CD4-positive, alpha-beta T cell treated with Interleukin-12 subunit alpha and Interleukin-12 subunit beta, for 1 hour (primary cell): ENCODE measurements at places on chromosomes 16 and 17.

- DNase-seq, result no peak
These were observed 61.0 kb upstream of the RBBP6 start for GRCh38 chr16:24478401-24478800.

DNA sequence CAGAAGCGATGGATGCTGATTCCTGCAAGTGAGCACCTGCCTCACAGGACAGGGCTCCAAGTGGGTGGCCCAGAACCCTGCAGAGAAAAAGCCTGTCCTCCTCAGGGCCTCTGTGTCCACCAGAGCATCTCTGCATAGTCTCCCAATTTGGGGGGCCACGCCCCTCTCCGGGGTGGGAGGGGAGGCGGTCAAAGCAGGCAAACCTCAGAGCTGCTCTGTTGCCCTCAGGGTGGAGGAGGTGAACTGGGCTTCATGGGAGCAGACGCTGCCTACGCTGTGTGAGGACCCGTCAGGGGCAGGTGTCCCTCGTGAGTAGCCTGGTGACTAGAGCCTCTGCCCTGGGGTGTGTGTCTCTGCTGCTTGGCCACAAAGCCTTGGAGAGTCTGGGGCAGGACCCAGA, 19.3 kb downstream of the TRPV2 start:
- DNase-seq, result no peak

GRCh38 chr16:14110728-14111251, 39.7 kb downstream of the MRTFB start:
- DNase-seq, result no peak

DNA sequence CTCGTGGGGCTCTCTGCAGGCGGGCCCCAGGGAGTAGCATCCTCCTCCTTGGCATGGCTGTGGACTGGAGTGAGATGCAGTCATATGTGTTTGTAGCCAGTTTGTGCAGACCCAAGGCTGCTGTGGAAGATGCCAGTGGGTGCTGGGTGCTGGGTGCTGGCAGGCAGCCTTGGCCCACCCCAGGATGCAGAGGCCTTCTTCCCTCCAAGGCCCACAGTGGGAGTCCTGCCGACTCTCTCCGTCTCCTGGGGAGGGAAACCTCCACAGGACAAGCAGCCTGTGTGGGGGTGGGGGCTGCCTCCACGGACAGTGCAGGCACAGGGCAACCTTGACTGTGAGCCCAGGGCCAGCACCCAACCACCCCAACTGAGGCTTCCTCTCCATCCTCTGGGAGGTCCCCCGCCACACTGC, 13.8 kb upstream of the TMEM92 start:
- no peak for DNase-seq

- DNase-seq, result no peak
These were observed 108.8 kb upstream of the HSBP1 start for GRCh38 chr16:83698964-83699363.

GRCh38 chr17:7138800-7139381, 24.3 kb upstream of the ASGR2 start:
- DNase-seq, result no peak

- no peak for DNase-seq
These were observed 281.0 kb downstream of the CBLN1 start for GRCh38 chr16:49000594-49000993.

GRCh38 chr16:78552716-78553115, 453.3 kb downstream of the WWOX start:
- no peak for DNase-seq

- peak; percentile 44 for DNase-seq
These were observed 10.3 kb downstream of the ATXN1L start for GRCh38 chr16:71855937-71856662.

- DNase-seq, result no peak
These were observed 30.7 kb upstream of the SOX9 start for GRCh38 chr17:72090108-72090507.

- DNase-seq, result no peak
These were observed 47.7 kb downstream of the CDK12 start for GRCh38 chr17:39508987-39509386.

GRCh38 chr16:17409894-17410293, 60.9 kb downstream of the XYLT1 start:
- no peak for DNase-seq

GRCh38 chr17:34368946-34369500, 6.0 kb upstream of the CCL1 start:
- DNase-seq, result no peak

- no peak for DNase-seq
These were observed 567 bp downstream of the SOX9 start for GRCh38 chr17:72121164-72122009.

DNA sequence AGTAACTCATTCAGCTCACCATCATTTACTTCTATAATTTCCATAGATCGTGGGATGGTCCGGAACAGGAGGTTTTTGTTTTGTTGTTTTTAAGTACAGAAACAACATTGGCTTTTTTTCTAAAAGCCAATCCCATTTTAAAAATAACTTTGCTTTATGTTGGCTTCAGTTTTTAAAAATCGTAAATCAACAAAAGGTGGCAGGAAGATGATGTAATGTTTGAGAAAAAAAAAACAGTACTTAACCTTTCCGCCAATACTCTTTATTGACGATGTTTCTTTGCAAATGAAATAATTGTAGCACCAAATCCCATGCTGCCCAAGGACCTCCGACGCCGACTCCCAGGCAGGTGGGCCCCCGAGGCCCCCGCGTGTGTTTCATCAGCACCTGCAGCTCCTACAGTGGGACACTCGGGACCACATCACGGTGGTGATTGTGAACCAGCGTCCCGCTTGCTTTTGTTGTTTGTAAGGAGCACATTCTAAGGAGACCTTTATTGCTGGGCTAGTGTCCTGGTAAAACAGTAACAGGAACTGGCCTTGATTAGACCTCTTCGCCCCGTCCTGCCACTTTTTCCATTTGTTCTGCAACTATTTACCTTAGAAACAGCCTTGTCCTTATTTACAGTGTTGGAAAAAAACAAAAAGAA, 140.2 kb upstream of the CHMP6 start:
- no peak for DNase-seq

GRCh38 chr16:55944377-55944802, 69.2 kb upstream of the CES5A start:
- DNase-seq, result peak; percentile 50

DNA sequence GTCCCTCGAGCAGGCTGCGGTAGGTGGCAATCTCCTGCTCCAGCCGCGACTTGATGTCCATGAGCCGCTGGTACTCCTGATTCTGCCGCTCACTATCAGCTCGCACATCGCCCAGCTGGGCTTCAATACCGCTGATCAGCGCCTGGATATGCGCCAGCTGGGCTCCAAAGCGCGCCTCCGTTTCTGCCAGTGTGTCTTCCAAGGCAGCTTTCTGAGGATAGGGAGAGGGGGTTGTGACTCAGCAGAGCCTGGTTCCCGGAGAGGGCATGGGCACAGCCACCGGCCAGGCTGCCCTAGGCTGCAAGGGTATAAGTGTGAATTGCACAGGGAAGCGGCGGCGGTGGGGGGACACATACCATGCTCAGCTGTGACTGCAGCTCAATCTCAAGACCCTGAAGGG, 4.3 kb downstream of the KRT19 start:
- no peak for DNase-seq

GRCh38 chr16:75074920-75075687, 41.5 kb downstream of the LDHD start:
- DNase-seq, result peak; percentile 86

GRCh38 chr17:6303664-6304063, 131.3 kb downstream of the AIPL1 start:
- DNase-seq, result no peak

- DNase-seq, result peak; percentile 82
These were observed 16.5 kb downstream of the CCDC102A start for GRCh38 chr16:57519796-57520360.

DNA sequence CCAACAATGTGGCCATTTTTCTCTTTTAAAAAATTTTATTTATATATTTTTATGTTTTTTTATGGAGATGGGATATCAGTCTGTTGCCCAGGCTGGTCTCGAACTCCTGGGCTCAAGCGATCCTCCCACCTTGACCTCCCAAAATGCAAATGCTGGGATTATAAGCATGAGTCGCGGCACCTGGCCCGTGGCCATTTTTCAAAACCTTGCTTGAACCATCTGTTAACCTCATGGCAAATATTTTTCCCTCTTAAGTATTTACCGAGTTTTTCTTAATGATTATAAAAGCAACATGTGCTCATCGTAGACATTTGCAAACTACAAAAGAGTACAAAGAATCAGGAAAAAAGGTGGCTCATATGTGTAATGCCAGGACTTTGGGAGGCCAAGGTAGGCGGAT, 127.6 kb downstream of the ABCC6 start:
- DNase-seq, result no peak

- no peak for DNase-seq
These were observed 39.5 kb downstream of the ST3GAL2 start for GRCh38 chr16:70399381-70399780.

DNA sequence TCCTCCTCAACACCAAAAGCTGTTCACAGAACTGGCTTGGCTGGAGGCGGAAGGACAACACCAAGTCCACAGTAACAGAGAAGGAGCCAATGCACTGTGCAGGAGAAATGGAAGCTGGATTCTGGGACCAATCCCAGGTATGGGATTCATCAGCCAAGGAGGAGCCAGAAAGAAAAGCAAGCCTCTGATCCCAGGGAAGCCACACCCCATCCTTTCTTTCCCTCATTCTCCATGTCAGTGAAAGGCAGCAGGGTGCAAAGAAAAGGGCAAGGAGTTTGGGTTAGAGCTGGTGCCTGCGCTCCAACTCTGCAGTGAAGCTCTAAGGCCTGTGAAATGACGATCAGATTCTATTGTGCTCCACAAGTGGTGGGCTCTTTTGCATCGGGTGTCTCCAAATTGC, 11.0 kb downstream of the DCAKD start:
- DNase-seq, result no peak

DNA sequence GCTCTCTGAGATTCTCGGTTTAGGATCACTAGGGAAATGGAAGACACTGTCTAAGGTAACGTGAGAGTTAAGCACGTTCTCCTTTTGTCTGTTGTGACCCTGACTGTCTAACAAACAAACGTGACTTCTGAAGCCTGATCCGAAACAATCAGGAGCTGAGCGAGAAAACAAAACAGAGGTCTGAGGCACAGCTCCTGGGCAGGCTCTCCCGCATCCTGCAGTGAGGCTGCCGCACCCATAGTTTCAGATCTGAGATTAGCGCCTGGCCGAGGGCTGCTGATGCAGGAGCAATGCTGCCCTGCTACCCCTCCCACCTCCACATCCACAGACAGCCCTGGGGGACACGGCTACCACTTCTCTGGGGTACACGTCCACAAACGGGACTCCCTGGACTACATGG, 46.7 kb downstream of the RNF157 start:
- DNase-seq, result peak; percentile 28

GRCh38 chr17:28065706-28066105, 23.2 kb downstream of the NLK start:
- DNase-seq, result no peak
